Activated CD8-positive, alpha-beta memory T cell treated with anti-CD3 and anti-CD28 coated beads for 36 hours (primary cell): ENCODE measurements at places on chromosomes 3 and 15. TPM values are rescaled to one million over a fixed set of nuclear protein-coding genes. Genes with fewer than 3 reads are reported as not detected.

The AGTR1 gene
- not detected for total RNA-seq

The ITIH4 gene
- total RNA-seq = 6.1 TPM

The TEX9 gene
- total RNA-seq = 2.9 TPM

The SH3GL3 gene
- total RNA-seq = not detected

The SIAH2 gene
- 109 TPM for total RNA-seq
